ENCODE measurements at places on chromosomes 1 and 21.

DNA sequence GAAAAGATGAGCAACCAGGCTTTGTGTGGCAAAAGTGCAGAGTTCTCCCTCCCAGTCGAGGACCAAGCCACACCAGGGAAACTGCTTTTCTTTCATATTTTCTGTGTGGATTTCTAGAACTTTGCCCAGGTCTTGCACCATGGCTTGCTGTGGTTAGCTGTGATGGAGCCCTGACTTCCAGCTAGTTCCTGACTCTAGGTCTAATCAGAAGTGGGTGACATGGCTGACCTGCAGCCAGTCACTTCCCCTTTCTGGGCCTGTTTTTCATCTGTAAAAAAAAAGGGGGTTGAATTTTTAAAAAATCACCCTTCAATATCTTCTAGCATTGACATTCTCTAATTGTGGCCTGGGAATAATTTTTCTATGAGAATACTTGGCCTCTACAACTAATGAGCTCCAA is 491.2 kb upstream of the USP24 start:
- no peak for DNase-seq

DNA sequence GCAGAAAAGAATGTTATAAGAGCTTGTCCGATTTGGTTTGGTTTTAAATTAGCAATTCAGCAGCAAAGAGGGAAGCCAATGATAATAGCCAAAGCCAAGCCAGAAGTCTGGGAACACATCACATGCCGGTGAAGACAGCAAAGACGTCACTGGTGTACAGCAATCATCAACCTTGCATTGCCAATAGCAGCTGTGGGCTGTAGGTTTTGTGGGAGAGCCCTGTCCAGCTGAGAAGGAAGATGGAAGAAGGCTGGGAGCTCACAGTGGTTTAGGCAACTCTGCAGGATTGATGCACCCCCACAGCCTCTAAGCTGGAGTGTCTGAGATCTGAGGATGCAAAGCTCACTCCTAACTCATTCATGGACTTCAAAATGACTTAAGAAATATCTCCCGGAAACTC is 338.7 kb downstream of the SIPA1L2 start:
- DNase-seq, result no peak

DNA sequence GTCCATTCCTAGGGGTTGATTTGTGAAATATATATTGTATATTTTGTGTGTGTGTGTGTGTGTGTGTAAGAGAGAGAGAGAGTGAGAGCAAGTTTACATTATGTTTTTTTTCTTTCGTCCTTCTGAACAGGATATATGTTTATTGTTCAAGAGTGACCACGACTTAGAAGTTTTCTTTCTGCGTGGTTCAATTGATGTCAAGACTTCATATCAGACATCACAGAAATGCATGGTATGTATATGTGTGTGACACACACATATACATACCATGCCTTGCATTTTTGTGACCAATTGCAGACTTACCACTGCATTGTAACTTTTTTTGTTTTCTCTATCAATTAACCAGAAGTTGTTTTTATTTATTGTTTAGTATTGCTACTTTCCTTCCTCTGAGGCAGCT is 2.5 kb downstream of the RASAL2 start:
- DNase-seq, result no peak

- no peak for DNase-seq
Measured at GRCh38 chr1:212235857-212236256, 49.4 kb upstream of the PPP2R5A start.

- DNase-seq, result no peak
Measured at GRCh38 chr1:109272831-109273547, 10.0 kb downstream of the PSRC1 start.

DNA sequence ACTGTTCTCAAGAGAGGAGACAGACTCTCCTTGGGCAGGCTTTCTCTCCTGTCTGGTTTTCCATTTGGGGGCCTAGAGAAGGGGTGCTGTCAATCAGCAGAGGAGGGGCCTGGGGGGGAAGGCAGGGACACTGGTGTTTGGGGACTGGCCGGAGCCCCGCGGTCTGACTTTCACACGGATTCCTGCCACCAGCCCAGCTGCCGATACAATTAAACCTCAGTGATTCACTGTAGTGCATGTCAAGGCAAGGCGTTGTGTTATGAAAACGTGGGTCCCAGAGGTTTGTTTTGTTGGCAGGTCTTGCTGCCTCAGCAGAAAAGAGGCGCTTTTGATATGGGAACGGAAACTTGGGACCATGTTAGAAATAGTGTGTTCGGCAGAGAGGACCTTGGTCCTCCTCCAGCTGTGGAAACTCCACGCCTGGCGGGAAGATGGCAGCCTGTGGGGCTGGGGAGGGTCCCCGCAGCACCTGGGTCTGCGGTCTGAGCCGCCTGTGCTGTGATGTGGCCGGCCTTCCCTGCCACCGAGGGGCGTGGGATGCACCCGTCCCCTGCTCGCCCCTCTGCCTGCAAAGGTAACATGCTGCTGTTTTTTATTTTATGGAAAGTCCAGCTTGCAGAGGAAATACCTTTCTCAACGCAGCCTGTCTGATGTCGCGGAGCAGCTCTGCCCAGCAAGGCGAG is 47.6 kb downstream of the SPSB1 start:
- no peak for DNase-seq

DNA sequence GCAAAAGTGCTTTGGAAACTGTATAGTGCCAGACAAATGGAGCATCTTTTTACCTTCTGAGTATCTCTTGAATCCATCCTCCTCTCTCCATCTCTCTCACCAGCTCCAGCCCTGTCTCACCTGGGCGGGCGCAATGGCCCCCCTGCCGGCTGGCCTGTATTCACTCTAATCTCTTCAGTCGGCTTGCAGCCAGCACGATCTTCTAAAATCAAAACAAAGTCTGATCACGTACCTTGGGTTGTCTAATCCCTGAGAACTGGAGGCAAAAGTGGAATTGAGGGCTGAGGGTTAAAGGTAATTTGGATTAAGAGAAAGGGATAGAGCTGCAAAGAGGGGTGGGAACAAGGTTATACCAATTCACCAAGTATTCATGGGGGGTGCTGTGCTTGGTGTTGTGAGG is 46.0 kb upstream of the LRRN2 start:
- no peak for DNase-seq

- no peak for DNase-seq
Measured at GRCh38 chr1:220885971-220886370, 6.7 kb downstream of the HLX start.

GRCh38 chr1:200778766-200779165 is 40.1 kb downstream of the CAMSAP2 start:
- DNase-seq, result no peak

- no peak for DNase-seq
Measured at GRCh38 chr1:230858918-230859729, 9.2 kb downstream of the C1orf198 start.

DNA sequence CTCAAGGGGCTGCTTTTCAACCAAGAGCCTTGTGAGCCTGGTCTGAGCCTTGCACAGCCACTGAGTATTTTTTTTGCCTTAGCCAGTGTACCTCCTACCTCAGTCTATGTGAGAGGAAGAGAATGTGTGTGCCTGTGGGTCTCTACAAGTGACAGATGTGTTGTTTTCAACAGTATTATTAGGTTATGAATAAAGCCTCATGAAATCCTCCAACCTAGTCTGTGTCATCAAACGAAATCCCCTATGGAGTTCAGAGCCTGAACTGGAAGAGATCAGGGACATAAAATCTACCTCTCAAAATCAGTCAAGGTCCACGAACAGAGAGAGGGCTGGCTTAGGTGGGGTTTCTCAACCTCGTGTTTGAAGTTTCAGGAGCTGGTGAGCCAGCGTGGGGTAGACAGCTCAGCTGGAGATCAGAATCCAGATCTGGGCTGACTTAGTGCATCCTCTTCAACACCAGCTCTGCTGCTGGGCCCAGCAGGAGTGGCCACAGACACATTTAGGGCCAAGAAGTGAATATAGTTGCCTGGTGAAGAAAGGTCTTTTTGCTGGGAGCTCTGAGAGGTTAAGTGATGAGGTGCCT is 8.2 kb downstream of the XKR8 start:
- DNase-seq, result no peak
